SJSA1 (cell line): ENCODE measurements at places on chromosomes 16 and 17. TPM values are rescaled to one million over a fixed set of nuclear protein-coding genes. Genes with fewer than 3 reads are reported as not detected.

DNA sequence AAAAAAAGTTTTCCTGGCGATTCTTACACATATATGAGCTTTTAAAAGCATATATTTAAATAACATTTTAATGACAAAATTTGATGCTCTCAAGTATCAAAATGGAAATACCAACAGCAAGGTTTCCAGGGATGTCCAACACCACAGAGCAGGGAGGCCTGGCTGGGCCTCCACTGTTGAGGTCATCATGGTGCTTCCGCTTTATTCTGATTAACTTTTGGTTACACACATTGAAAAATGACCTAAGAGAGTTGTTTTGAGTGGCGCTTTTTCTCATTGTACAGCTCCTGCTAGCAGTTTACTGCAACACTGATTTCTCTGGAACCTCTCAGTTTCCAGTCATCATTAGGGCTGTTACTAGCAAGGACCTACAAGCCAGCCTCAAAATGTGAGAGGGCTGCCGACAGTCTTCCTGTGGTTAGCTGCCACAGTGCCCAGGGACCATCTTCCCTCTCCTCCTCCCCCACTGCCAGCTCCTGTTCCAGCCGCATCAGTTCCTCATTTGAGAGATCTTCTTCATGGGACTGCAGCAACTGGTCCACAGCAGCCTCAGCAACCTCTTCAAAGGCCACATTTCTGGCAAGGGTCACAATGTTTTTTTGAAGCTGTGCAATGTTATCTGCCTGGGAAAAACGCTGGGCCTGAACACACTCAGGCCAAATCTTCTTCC lies 21.3 kb downstream of the DEF8 start:
- no peak overlapping the region for H3K4me3 ChIP-seq
- no peaks in the 10 kb centered on the region for H3K27me3 ChIP-seq
- no peak for DNase-seq
- H3K27ac ChIP-seq: no peak overlapping the region
- peaks cover 22% of the 10 kb centered on the region for H3K4me1 ChIP-seq

The RFWD3 gene
- total RNA-seq: 39.6 and 61.9 TPM in 2 replicates

The PRKCB gene
- total RNA-seq: 1.8 and 4.2 TPM in 2 replicates

DNA sequence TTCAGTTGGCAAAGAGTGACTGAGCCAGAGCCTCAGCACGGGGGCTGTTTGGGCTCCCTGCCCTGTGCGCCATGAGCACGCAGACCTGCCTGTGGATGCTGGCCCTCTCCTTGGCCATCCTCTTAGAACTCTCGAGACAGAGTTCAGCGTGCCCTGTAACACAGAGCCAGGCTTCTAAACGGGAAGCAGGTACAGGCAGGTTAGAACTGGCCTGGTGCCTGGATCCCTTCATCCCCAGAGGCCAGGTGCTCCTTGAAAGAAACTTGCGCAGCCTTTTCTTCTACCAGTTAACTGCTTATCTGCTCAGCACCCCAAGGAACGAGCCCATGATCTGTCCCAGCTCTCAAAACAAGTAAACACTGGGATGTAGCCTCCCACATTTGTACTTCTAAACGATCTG lies 6.9 kb downstream of the CCNF start:
- H3K27ac ChIP-seq: no peak overlapping the region
- H3K4me1 ChIP-seq: no peaks in the 10 kb centered on the region; the same call in 1 of the 2 replicates
- no peak for DNase-seq

- H3K4me1 ChIP-seq: peaks cover 6% of the 10 kb centered on the region; the same call in 1 of the 2 replicates
- no peak for DNase-seq
- H3K27ac ChIP-seq: no peak overlapping the region
- no peaks in the 10 kb centered on the region for H3K27me3 ChIP-seq
- no peaks in the 10 kb centered on the region for H3K36me3 ChIP-seq
These were observed 20.4 kb upstream of the GPATCH8 start for GRCh38 chr17:44523672-44523972.

The CUEDC1 gene
- 16.7 and 27.3 TPM in 2 replicates for total RNA-seq

The KRT16 gene
- total RNA-seq: 0.37 TPM in 1 of 2 replicates, not detected in the other

DNA sequence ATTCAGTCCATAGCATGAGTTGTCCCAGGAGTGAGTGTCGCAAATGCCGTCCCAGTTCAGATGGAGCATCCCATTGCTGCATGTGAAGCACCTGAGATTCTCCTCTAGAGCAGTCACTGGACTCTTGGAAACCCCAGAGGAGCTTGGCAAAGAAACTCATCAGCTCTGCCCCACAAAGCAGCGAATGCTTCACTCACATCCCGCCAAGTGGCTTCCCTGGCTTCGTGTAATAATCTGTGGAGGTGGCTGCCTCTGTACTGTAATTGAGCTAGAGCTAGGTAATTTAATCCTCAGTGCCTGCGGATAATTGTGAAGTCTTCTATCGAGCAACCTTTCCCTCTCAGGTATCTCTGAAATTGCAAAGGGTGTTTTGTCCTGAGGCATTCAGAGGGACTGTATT lies 107.1 kb downstream of the SNX29 start:
- no peak overlapping the region for H3K4me3 ChIP-seq
- H3K27ac ChIP-seq: no peak overlapping the region
- no peaks in the 10 kb centered on the region for H3K27me3 ChIP-seq

GRCh38 chr17:981292-981658 lies 1.7 kb upstream of the NXN start:
- no peak for DNase-seq
- no peak overlapping the region for H3K4me3 ChIP-seq
- H3K36me3 ChIP-seq: peaks cover 7% of the 10 kb centered on the region; the same call in 1 of the 2 replicates
- H3K27me3 ChIP-seq: peaks cover 6% of the 10 kb centered on the region; the same call in 1 of the 2 replicates

The PRAC1 gene
- not detected in 2 replicates for total RNA-seq

DNA sequence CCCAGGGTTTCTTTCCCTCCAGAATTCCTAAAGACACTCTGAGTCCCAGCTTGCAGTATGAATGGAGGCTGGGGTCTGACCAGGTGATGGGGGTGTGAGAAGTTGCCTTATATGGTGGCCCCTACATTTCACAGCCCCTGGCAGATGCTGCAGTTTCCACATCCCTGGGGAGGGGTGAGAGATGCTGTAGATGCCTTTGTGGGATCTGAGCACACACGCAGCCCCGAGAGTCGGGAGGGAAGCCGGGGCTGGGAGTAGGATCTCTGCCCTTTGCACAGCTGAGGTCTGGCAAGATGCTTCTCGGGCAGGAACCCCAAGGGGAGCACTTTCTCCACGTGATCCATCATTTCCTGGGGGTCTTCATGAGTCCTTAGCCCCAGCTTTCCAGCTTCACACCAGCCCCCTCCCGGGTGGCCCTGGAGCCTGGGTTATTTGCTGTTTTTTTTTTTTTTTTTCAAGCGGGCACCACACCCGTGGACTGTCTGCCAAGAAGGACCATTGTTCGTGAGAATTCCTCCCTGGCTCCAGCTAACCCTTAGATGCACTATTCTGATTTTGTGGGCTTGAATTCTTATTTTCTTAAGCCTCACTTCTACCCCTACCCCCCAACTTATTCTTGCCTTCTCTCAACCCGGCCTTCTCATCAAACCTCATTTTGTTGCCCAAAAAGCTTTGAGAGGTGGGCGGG lies 50.6 kb downstream of the NTN1 start:
- peaks cover 17% of the 10 kb centered on the region for H3K4me1 ChIP-seq
- H3K27ac ChIP-seq: no peak overlapping the region
- no peak overlapping the region for H3K4me3 ChIP-seq
- DNase-seq: no peak

The PYDC1 gene
- total RNA-seq: not detected in 2 replicates

GRCh38 chr16:69626256-69626655 lies 60.5 kb downstream of the NFAT5 start:
- H3K36me3 ChIP-seq: peaks cover 22% of the 10 kb centered on the region
- H3K4me3 ChIP-seq: no peak overlapping the region

The ENPP7 gene
- total RNA-seq: not detected in 2 replicates

The GCGR gene
- not detected in 2 replicates for total RNA-seq

DNA sequence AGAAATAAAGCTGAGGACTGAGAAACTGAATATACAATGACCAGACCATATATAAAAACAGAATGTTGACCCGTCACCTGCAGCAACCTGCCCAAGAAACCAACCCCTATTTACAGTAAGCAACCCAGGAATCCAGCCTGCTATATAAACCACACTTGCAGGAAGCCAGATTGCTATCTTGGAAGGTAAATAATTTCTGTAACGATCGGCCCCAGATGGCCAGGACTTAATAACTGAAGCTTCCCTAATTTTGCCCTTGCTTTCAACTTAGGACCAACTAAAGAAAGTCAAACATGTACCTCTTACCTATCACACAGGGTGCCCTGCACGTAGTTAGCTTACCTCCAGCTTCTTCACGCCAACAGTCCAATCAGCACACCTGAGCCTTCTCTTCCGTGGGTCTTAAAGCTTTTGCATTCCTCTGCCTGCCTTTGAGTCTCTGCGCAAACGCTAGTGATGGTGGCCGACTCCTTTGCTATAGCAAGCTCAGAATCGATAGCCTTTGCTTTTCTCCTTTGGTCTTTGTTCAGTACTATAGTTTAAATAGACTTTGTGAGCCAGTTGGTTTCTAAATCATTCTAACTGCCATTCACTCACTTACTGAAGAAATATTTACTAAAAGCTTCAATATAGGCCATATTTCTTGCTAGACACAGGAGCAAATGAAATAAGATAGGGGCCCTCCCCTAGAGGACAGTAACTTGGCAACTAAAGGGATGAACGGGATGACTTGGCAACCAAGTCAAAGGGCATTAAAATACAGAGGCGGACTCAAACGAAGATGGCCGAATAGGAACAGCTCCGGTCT lies 31.3 kb downstream of the MPHOSPH6 start:
- H3K4me1 ChIP-seq: no peaks in the 10 kb centered on the region
- no peak for DNase-seq
- no peak overlapping the region for H3K27ac ChIP-seq
- H3K36me3 ChIP-seq: no peaks in the 10 kb centered on the region; the same call in 1 of the 2 replicates
- no peaks in the 10 kb centered on the region for H3K27me3 ChIP-seq

The FLII gene
- 115 TPM in 2 replicates for total RNA-seq

DNA sequence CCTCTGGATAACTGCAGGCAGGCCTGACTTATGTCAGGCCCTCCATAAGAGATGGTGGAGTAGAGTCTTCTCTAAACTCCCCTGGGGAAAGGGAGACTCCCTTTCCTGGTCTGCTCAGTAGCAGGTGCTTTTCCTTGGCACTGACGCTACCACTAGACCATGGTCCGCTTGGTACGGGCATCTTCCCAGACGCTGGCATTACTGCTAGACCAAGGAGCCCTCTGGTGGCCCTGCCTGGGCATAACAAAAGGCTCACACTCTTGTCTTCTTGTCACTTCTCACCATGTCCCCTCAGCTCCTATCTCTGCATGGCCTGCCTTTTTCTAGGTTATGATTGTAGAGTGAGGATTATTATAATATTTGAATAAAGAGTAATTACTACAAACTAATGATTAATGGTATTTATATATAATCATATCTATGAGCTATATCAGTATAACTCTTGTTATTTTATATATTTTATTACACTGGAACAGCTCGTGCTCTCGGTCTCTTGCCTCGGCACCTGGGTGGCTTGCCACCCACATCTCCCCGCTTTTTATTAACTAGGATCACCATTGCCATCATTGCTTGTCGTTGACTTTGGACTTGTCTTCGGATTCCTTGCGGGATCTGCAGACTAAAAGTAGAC lies 59.8 kb upstream of the ARL4D start:
- H3K27ac ChIP-seq: no peak overlapping the region
- no peaks in the 10 kb centered on the region for H3K27me3 ChIP-seq
- peaks cover 16% of the 10 kb centered on the region for H3K4me1 ChIP-seq
- DNase-seq: peak; percentile 62
- H3K4me3 ChIP-seq: no peak overlapping the region

The ODAD4 gene
- total RNA-seq: not detected in 2 replicates

The MYH13 gene
- total RNA-seq: not detected in 2 replicates

The KRTAP9-8 gene
- total RNA-seq: not detected in 2 replicates

The DOC2B gene
- not detected in 2 replicates for total RNA-seq

- no peak for DNase-seq
- no peak overlapping the region for H3K27ac ChIP-seq
- H3K4me3 ChIP-seq: no peak overlapping the region
- H3K27me3 ChIP-seq: no peaks in the 10 kb centered on the region; the same call in 1 of the 2 replicates
These were observed 14.6 kb upstream of the ETV4 start for GRCh38 chr17:43560461-43561427.

- no peak overlapping the region for H3K27ac ChIP-seq
- no peak for DNase-seq
- H3K4me1 ChIP-seq: no peaks in the 10 kb centered on the region
- no peak overlapping the region for H3K4me3 ChIP-seq
- peaks cover 9% of the 10 kb centered on the region for H3K27me3 ChIP-seq
These were observed 42.1 kb downstream of the AIPL1 start for GRCh38 chr17:6392609-6393350.

The SMURF2 gene
- 57.3 and 101 TPM in 2 replicates for total RNA-seq

DNA sequence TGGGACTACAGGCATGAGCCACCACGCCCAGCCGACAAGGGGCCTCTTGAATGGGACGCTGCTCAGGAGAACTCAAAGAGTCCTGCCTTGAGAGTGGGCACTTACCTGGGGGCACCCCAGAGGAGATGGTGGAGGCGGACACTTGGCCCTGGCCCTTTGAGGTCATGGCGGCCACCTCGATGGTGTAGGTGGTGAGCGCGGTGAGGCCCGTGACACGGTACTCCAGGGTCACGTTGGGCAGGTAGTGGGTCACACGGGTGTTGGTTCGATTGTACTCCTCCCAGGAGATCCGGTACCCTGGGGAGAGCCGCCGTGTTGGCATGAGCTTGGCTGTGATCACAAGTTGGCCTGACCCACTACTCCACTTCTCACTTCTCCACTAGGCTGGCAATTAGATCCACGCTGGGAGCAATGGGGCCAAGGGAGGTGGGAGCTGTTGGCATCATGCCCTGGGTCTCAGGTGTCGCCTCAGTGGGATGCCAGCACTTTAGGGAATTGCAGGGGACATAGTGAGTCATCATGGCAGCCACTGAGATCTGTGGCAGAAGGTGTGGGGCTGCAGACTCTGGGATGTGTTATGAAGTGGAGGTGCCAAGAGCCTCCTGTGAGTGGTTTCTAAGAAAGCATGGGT lies 89.2 kb upstream of the CDC42EP4 start:
- peaks cover 12% of the 10 kb centered on the region for H3K4me1 ChIP-seq
- peaks cover 21% of the 10 kb centered on the region for H3K27me3 ChIP-seq
- H3K4me3 ChIP-seq: no peak overlapping the region
- no peaks in the 10 kb centered on the region for H3K36me3 ChIP-seq
- H3K27ac ChIP-seq: no peak overlapping the region

DNA sequence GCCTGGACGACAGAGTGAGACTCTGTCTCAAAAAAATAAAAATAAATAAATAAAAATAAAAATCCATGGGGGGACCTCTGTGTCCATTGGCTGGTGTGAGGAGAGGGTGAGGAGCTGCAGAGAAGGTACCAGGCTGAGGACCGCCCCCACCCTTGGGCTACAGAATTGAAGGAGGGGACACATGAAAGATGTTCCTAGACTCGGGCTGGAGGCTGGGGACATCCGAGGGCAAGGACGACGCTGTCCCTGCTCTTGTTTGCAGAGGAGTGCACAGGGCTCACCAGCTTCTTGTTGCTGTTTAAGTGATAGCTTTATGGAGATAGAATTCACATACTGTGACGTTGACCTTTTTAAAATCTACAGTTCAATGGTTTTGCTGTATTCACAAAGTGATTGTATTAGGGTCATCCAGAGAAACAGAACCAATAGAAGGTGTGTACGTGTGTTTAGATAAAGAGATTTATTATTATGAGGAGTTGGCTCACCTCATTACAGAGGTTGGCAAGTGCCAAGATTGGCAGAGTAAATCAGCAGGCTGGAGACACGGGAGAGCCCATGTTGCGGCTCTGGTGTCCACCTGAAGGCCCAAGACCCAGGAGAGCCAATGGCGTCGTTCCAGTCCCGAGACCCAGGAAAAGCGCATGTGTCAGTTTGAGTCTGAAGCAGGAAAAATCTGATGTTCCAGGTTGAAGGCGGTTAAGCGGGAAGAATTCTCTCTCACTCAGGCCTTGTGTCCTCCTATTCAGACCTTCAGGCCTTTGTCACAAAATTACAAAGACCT lies 320.7 kb downstream of the SEC14L1 start:
- H3K27ac ChIP-seq: no peak overlapping the region
- DNase-seq: no peak
- H3K4me3 ChIP-seq: no peak overlapping the region
- peaks cover 38% of the 10 kb centered on the region for H3K4me1 ChIP-seq

The FGF11 gene
- total RNA-seq: not detected in 2 replicates
